Hematopoietic multipotent progenitor cell treated with erythropoietin and hydrocortisone succinate and interleukin-3 and kit ligand, for 15 days (in vitro differentiated cells): ENCODE measurements at places on chromosomes 2 and 18.

DNA sequence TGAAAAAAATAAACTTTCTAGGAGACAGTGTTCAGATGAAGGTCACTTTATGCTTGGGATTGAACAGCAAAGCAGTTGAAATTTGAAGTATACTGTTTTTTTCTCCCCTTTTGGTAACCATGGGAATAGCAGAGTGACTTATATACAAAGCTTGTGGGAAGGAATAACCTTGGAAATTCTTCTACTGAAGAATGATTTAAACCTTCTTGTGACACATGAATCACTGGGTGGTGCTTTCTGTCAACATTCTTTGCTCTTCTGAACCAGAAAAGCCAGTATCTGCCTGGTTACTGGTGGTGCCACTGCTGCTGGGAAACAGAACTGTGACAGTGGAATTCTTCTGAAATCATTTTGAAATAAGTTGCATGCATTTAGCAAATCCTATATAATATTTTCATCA is 39.4 kb upstream of the RND3 start:
- DNase-seq: no peak

- no peak for DNase-seq
These were observed 188.6 kb upstream of the SH3BP4 start for GRCh38 chr2:234763002-234763873.

DNA sequence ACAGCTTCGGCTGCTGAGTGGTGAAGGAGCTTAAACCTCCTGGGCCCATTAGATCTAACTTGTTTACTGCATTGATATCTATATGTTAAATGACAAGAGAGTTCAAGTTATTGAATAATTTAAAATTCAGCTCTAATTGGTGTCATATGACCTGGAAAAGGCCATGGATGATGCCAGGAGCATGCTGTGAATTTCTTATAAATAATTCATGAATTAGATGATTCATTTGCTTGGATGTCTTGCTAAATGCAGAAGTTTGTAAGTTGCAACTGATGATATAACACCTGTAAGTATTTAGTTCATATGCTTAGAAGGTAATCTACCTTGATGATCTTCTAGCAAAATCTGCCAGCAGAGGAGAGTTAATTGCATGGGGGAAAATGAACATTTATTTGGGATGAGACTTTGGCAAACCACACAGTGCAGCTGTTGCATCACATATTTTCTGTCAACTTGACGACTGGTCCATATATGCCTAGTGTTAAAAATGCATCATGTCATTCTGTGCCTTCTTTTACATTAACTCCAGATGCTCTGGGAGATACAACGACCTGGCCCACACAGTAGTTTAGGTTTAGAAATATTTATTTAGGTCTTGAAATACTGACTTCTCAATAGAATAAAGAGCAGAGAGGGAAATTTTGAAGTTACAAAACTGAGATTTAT is 226.3 kb downstream of the KIAA1328 start:
- DNase-seq: no peak

DNA sequence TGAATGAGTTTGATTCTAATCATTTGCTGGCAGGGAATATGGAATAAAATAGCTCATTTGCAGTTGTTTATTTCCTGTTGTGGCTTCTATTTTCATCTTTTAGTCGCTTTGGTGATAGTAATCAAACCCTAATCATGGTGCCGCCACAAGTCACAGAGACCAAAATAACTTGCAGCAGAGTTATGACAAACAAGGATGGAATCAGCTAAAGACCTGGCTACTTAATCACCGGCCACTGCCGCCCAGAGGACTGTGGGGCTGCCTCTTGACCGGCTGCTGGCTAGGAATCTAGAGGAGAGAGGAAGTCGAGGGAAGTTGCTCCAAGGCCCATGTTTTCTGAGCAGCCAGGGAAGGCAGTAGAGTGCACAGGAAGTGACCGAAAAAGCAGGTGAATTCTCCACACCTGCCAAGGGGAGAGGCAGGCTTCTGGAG is 5.1 kb upstream of the SMAD7 start:
- no peak for DNase-seq

- no peak for DNase-seq
These were observed 72.2 kb downstream of the BCL2L11 start for GRCh38 chr2:111192776-111193368.

- DNase-seq: no peak
These were observed 160.1 kb downstream of the ALK start for GRCh38 chr2:29761278-29761677.

DNA sequence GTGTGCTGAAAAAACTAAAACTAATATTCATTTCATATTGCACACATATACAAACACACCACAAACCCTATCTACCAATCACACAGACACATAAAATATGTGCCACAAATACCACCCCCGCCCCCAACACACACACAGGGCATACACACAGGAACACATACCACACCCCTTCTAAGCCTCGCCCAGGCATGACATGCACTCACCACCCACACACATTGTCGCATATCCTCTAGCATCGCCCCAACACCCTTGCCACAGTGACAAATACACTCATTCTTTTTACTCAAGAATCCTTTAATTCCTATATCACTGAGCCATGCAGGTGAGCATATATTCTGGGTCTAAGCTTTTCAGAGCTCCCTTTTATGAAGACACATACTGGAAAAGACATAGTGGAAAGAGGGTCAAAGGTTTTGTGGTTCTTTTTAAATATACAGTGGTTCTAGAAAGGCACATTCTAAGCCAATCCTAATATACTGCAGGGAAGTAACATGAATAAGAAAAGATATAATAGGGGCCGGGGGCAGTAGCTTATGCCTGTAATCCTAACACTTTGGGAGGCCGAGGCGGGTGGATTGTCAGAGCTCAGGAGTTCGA is 24.5 kb upstream of the LCLAT1 start:
- peak; percentile 68 for DNase-seq

DNA sequence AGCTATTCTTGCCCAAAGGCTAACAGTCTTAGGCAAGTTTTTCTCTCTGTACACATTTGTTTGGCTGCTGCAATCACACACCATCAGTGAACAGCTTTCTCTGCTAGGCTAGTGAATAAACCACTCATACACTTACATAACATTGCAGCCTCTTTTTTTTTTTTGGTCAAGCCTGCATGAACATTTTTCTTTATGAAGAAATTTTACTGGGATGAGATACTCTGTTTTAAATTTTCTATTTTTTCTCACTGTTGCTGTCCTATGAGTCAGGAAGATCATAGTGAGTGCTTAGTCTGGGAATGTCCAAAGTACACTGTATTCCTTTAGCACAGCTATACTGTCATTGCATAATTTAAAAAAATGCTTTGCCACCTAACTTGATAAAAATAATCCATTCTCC is 58.5 kb downstream of the ROCK1 start:
- DNase-seq: no peak

DNA sequence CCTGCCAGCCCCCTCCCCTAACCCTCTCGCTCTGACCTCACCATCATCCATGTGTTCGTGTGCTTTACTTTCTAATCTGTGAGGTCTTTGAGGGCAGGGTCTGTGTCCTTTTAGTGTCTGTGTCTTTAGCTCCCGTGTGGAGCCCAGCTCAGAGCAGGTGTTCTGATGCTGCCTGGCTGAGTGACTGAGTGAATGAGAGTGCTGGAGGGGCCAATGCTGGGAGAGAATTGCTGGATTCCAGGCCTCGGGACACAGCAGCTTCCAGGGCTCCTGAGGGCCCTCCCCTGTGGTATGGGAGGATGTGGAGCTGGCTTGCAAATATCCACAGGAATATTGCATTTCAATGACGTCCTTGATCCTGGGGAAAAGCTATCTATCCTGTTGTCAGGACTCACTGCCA is 160.6 kb downstream of the ANKRD30B start:
- DNase-seq: no peak

DNA sequence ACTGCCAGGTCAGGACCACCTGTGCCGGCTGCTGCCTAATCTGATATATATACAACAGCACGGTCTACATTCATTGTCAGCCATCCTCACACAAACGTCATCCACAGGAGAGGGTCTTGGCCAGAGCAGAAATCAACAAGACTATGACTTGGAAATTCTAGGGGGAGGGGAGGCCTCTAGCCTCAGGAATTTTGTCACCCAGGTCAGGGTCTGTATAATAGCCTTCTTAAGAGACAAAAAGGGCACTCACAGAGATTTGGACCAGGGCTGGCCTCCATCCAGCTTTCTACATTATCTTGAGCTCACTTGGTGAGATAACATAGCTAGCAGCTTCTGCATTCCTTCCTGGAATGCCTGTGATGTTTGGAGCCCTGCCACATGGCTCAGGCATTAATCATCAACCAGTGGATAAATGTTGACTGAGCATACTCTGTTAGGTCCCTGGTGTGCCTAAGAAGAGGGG is 50.4 kb upstream of the CTIF start:
- DNase-seq: no peak

- no peak for DNase-seq
These were observed 116.1 kb upstream of the ZNF516 start for GRCh38 chr18:76610933-76611749.

DNA sequence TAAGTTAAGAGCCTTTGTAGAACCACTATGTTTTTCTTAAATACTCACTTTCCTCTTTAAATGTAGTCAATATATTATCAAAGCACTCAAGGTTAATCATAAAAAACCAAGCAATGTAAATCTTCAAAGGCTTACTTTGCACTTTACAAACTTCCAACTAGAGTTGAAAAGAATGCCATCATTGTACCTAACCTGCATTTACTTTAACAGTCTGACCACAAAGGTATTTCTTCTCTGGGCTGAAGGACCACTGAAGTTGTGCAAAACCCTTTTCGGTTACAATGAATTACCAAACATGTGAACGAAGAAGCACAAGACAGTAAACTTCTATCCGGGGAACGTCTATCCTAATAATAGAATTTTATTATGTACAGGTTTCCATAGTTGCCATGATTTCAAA is 3.0 kb downstream of the HNRNPLL start:
- no peak for DNase-seq

DNA sequence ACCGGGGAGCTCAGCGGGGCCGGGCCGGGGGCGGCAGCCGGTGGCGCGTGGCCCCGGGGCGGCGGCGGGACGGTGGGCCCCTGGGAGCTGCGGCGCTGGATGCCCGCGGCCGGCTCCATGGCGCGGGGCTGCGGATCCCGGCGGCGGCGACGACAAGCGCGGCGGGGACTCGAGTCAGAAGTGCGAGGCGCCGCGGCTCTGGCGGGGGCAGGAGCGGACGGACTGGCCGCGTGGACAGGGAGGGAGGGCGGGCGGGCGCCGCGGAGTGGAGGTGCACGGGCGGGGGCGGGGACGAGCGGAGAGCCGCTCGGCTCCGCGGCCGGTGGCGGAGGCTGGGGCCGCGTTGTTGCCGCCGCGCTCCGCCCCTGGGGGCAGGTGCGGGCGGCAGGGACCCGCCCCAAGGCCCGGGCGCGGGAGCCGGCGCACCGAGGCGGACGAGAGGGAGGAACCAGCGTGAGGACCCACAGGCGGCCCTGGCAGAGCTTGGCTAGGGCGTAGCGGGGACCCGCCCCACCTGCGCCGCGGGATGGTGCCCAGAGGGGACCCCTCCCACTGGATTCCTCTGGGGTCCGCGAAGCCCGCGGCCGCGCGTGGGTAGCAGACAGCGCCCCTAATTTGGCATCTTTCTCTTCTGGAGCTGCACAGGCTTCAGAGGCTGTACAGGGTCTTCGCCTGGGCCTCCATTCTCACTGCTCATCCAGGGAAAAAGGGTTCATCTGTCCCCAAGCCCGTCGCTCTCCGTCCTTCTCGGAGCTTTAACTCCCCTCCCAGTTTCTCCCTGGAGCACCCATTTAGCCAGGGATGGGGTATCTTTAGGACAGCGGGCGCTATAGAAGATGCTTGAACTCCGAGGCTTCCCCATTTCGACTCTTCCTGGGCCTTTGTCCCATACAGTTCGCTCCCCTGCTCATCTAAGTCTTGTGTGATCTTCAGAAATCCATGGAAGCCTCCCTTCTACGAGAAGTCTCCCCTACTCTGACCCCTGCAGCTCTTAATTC is at the start of gene TMEM163:
Gene TMEM163 (minus strand): TSS at position 184 of the 998 bp plus-strand sequence.
- DNase-seq: no peak

- no peak for DNase-seq
These were observed 314.1 kb downstream of the CYRIA start for GRCh38 chr2:16351541-16351940.

- DNase-seq: no peak
These were observed 21.7 kb upstream of the LRRTM1 start for GRCh38 chr2:80326214-80326613.

GRCh38 chr2:231212329-231212845 is 14.0 kb downstream of the ARMC9 start:
- DNase-seq: no peak

DNA sequence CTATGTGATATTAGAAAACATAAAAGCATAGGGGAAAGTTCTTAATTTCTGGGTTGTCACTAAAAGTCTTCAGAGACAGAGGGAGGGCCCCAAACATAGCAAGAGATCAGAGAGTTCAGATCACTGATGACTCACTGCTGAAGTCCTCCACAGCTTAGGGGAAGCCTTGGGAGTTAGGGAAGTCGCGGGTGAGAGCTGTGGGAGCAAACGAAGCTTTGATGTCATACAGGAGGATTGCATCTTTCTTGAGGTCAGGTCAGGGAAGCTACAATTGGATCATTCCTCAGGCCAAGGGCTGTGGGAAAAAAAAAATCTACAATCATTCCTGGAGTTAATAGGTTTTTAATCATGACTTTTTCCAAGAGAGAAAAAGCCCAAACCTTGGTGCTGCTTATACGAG is 96.2 kb downstream of the COPS8 start:
- no peak for DNase-seq

- DNase-seq: no peak
These were observed 290.4 kb upstream of the POU3F3 start for GRCh38 chr2:104563398-104563996.

DNA sequence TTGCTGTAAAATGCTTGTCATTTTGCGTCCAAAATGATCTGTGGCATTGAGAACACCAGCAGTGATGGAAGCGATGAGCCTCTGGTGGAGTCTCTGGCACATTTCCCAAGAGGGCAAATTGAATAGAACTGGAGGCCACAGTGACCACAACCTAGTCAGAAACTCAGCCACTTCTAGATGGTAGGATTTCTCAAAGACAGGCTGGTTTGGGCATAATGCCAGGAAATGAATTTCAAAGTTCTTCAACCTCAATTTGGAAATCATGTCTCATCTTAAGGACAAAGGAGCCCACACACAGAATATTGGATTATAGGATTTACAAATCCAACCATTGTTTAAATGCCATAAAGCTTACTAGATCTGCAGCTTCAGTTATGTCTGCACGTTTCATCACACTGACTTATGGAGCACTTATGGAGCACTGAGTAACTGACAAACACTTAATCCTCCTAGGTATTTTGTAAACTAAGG is 132.1 kb downstream of the COL6A3 start:
- DNase-seq: no peak

DNA sequence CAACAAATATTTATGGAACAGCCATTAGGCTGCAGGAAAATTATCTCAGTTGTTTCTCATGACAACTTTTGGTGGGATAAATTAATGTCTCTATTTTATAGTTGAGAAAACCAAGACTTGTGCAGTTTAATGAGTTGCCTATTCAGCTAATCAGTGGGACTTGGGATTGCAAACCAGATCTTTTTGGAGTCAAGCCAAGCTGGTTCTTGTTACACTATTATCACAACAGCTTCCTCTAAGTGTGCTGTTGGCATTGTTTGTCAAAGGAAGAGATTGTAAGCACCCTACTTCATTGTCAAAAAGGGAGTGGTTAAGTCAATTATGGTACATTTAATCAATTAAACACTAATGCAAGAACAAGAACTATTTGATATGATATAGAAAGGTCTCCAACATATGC is 119.2 kb downstream of the PAX3 start:
- no peak for DNase-seq

- DNase-seq: no peak
These were observed 34.5 kb upstream of the TSPYL6 start for GRCh38 chr2:54290356-54291025.

- DNase-seq: no peak
These were observed 31.5 kb downstream of the DYNC1I2 start for GRCh38 chr2:171718720-171719119.
